Right ventricle myocardium inferior (tissue), 1 donor: ENCODE measurements at places on chromosomes 6 and 20. TPM values are rescaled to one million over a fixed set of nuclear protein-coding genes. Genes with fewer than 3 reads are reported as not detected.

DNA sequence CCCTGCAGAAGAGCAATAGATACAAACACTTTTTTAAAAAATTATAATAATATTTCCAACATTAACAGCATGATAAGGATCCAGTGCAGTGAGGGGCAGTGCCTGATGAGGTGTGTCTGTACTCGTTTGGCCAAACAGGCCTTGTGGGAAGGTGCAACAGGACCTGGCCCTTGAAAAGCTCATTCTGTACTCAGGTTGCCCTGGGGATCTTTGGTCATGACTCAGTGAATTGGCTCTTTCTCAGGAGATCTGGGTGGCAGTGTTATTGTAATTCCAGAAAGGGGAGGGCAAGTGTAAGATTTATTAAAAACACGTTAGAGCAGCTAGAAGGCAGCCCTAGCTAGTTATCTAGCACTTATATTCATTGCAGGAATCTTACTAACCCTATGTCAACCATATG is 2.9 kb upstream of the SPINT3 start:
- DNase-seq: no peak

GRCh38 chr20:54083459-54083858 is 13.1 kb upstream of the BCAS1 start:
- DNase-seq: no peak

GRCh38 chr20:60931696-60932095 is 320.4 kb upstream of the CDH4 start:
- DNase-seq: no peak

- no peak for DNase-seq
Measured at GRCh38 chr6:101799531-101799930, 406.0 kb downstream of the GRIK2 start.

DNA sequence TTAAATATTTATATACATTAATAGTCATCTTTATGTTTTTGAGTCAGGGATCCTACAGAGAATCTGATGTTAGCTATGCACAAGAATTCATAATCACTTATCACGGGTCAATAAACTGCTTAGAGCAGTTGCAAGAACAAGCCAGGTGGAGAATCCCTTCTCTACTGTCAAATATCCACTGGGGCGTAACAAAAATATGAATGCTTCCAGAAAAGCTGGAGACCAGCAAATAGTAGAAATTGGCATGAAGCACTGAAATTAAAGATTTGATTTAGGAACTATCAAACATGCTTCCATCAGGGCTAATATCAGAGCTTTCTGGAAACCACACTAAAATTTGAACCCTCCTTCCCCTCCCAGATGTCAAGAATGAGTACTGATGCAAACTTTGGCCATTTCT is 37.3 kb downstream of the ADGRG6 start:
- DNase-seq: no peak

DNA sequence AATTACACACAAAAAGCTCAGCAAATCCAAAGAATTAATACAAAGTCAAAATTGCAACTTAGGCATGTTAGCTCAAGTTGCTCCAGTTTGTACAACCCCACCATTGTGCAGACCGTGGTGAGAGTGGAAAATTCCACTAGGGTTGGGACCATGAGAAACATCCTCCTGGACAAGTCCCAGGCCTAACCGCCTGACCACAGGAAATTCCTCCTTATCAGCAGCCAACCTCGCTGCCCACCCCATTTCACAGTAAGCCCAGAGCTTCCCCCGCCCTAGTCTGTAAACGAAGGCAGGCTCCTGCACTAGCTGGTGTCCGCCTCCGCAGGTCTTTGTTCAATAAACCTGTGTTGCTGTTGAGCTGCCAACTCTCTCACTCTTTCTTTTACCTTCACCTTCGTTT is 1023.3 kb downstream of the EYS start:
- DNase-seq: no peak

DNA sequence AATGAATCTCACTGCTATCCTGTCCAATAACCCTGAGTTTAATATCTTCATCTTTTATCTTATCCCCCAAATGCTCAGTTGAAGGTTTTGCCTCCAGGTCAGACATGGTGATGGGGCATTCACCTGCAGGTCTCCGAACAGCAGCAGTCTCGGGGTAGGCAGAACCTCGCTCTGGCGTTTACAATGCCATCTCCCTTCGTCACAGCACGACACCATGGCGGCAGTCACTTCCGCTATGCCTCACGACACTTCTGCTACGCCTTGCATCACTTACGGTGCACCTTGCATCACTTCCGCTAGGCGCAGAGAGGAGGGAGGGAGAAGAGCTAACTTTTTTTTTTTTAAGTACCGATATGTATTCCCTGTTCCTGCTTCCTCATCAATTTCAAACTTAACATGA is 194.9 kb downstream of the BCAS1 start:
- DNase-seq: peak; percentile 88

GRCh38 chr6:10578723-10579122 is 57.6 kb downstream of the GCNT2 start:
- DNase-seq: no peak

DNA sequence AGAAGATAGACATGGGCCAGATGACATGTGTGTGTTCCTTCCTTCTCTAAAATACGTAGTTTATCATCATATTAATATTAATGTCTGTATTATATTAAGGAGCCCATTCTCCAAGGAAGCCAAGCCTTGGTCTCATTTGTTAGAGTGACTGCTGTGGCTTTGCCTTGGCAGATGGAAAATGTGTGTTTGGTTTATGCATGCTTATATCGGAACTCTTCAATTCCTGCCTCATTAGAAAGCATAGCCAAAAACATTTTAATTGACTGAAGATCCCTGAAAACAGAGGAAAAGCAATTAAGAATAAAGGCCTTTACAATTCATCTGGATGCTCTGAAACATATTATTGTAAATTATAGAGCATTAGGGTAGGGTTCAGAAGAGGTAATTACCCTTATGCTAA is 106.4 kb downstream of the COL9A1 start:
- DNase-seq: no peak

GRCh38 chr20:59661621-59662020 is 57.3 kb downstream of the PHACTR3 start:
- DNase-seq: no peak

DNA sequence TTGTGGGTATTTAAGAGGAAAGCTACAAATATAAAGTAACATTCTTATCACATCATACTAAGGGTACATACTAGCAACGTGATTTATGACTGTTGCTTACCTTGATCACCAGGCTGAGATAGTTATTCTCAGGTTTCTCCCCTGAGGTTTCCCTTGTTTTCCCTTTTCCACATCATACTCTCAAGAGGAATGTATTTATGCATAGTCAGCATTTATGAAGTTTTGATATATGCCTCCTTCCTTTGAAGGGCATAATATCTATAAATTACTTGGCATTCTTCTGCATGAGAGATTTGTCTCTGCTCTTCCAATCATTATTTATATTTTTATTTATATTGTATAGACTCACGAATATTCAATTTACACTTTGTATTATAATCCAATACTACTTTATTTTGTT is 726.7 kb upstream of the ADGRB3 start:
- DNase-seq: no peak

The DAAM2 gene
- total RNA-seq: 14.7 TPM

The NMBR gene
- not detected for total RNA-seq

The CCDC167 gene
- 27.1 TPM for total RNA-seq

The GSTA2 gene
- not detected for total RNA-seq

The PGC gene
- total RNA-seq: not detected
